MM.1S (cell line): ENCODE measurements at places on chromosomes 16 and 17.

GRCh38 chr16:50291719-50292565 lies 25.6 kb downstream of the ADCY7 start:
- DNase-seq, result no peak

DNA sequence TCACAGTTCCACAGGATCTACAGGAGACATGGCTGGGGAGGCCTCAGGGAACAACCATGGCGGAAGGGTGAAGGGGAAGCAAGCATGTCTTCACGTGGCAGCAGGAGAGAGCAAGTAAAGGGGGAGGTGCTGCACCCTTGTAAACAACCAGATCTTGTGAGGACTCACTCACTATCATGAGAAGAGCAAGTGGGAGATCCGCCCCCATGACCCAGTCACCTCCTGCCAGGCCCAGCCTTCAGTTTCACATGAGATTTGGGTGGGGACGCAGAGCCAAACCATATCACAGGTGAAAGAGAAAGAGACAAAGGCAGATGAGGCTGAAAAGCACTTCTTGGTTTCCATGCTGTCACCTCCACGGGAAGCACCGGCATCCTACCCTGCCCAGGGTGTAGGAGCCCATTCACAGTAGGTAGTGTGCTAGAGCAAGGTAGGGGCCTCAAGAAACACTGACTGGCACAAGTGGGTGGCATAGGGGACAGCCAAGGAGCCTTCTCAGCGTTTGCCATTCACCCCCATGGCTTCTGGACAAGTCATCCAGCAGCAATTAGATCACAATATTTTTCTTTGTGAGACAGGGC lies 6.6 kb downstream of the NARF start:
- DNase-seq, result peak; percentile 92

GRCh38 chr17:65065906-65066305 lies 9.4 kb upstream of the GNA13 start:
- DNase-seq, result no peak

- DNase-seq, result no peak
Measured at GRCh38 chr16:19700319-19700781, 17.7 kb downstream of the KNOP1 start.

GRCh38 chr16:50671644-50672260 lies 9.4 kb downstream of the SNX20 start:
- DNase-seq, result peak; percentile 69

- no peak for DNase-seq
Measured at GRCh38 chr17:5050278-5050677, 15.1 kb upstream of the SLC52A1 start.

DNA sequence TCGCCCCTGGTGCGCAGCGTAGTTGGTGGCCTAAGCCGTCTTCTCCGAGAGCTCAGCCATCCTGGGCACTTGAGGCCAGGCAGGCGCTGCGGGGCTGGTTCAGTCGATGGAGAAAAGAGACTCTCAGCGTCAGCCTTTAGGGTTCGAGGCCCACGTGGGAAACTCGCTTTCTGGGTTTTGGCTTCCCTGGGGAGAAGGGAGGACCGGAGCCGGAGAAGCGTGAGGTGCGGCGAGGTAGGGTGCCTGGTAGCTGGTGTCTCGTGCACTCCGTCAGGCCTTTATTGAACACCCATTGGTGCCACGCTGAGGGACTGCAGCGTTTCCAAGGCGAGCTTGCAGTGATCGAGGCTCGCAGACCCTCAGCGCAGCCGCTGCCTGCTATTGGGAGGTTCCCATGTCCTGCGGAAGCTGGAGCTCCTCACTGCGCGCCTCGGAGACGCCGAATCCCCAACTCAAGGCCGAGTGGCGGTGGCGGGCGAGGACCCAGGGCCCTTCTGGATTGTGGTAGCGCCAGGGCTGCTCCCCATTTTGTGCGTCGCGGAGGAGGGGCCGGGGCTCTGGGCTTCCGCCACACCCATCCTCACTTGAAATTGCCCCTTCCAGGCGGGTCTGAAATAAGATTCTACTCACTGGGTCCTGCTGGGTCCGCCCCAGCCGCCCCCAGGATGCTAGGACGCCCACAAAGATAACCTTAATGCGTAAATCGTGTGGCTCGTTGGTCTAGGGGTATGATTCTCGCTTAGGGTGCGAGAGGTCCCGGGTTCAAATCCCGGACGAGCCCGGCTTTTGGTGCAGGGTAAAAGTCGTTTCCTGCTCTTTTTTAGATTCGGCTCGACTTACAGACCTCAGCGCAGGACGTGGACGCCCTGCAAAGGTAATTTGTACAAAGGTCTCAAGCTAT lies 1.2 kb downstream of the OR1F1 start:
- no peak for DNase-seq

DNA sequence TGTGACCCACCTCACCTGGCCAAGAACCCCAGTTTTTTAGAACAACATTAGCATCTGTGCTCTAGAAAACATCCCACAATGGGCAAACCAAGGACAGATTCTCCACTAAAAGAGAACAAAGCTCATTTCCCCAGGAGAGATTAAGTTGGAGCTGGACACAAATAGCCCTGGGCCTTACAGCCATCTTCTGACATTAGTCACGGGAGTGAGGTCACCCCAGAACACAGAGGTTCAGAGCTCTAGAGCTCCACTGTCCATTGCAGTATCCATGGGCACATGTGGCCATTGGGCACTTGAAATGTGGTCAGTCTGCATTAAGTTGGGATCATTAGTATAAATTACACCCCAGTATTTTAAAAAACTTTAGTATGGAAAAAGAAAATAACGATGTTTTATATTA lies 47.6 kb upstream of the RBBP6 start:
- no peak for DNase-seq

- no peak for DNase-seq
Measured at GRCh38 chr17:11486101-11486867, 112.0 kb upstream of the DNAH9 start.

GRCh38 chr17:67232441-67232840 lies 12.6 kb downstream of the HELZ start:
- no peak for DNase-seq

- no peak for DNase-seq
Measured at GRCh38 chr16:728890-729744, 2.2 kb downstream of the HAGHL start.

- DNase-seq, result peak; percentile 51
Measured at GRCh38 chr17:4800462-4801196, 1.5 kb downstream of the C17orf114 start.

DNA sequence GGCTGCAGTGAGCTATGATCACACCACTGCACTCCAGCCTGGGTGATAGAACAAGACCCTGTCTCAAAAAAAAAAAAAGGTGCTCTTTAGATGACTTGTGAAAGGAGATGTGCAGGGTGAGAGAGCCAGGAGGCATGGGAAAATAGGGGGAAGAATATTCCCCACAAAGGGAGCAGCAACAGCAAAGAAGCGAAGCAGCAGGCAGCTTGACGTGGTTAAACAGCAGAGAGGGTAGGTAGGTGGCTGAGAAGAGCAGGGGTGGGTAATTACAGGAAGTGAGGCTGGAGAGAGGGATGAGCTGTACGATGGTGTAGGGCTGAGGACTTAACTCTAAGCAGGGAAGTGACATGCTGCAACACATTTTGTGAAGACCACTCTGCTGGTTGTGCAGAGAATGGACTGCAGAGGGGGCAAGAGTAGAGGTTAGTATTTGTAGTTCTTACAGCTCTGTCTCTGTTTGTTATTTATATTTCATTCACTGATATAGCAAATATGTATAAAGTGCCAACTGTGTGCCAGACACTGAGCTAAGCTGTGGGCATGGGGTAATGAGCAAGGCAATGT lies 1.6 kb downstream of the HEATR3 start:
- peak; percentile 53 for DNase-seq

DNA sequence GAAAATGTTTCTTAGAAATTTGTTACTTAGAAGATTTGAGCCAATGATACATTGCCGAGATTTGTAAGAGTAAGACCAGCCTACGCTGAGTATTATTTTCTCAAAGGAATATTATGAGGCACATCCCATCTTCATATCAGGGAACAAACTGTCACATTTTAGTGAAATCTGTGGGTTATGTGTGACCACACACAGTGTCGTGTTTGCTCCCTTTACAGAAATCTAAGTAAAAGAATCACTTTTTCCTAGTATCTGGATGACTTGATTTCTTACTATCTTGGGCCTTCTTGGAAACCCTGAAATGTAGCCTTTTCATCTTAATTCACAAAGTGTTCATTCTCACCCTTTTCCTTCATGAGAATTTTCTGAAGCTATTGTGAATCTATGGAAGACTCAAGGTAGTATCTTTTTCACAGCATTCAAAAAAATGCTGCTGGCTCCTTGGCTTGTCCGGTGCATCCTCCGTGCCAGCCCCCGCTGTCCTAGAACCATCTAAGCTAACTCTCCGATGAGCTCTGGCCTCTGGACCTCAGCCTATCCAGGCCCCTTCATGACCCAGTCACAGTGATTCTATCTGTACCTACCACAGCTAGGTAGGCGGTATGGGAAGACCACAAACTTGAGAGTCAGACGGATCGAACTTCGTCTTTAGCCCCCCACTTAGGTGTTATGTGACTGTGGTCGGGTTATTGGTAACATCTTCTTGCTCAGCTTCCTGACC lies 524.3 kb downstream of the MAF start:
- no peak for DNase-seq

DNA sequence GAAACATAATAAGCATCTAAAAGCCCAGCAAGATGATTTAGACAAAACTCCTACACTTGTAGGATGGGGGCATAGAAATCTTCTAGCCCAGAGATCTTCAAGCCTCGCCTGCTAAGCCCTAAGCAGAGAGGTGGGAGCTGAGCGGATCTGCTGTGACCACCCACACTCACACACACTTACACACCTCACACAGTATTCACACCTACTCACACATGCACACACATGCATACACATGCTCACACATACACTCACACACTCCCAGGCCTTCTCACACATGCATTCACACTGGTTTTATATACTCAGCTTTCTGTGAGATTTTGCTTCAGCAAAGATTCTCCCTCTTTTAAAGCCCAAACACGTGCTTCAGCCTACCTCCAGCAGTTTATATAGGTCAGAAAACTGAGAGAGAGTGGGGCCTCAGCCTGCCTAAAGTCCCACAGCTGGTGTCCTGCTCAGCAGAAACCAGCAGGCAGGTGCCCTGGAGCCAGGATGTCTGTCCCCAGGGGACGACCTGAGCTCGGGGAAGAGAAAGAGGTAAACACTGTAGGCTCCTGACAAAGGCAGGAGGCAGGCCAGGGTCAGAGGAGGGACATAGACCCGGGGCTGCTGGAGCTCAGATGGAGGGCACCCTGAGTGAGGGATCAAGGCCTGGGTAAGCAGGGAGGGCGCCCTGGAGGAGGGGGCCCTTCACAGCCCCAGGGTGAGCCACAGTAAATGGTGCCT lies 12.0 kb upstream of the KRT19 start:
- DNase-seq, result peak; percentile 17

DNA sequence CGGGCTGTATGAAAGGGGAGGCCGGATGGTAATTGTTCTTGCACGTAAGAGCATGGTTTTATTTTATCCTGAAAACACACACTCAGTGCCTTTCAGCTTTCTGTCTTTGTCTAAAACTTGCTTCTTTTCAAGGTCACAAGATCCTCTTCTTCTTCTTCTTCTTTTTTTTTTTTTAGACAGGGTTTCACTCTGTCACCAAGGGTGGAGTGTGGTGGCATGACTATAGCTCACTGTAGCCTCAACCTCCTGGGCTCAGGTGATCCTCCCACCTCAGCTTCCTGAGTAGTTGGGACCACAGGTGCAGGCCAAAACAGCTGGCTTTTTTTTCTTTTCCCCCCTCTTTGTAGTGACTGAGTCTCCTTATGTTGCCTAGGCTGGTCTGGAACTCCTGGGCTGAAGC lies 15.9 kb upstream of the ZNF629 start:
- peak; percentile 66 for DNase-seq

DNA sequence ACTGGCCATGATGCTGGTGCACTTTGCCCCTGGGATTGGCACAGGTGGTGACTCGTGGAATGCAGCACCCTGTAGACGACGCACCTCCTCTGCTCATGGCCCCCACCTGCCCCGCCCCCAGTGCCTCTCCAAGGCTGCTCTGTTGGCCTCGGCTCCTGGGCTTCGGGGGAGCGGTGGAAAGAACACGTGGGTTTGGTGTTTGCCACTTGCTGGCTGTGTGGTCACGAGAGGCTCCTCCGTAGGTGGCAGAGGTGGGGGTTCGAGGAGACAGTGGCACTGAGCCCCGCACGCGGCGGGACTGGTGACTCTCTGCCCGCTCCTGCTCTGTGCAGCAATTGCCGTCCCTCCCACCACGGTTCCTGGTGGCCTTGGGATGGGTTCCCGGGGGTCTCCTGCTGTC lies 82.8 kb upstream of the ZNF750 start:
- no peak for DNase-seq

- DNase-seq, result no peak
Measured at GRCh38 chr17:40612599-40613244, 34.9 kb downstream of the SMARCE1 start.

- DNase-seq, result no peak
Measured at GRCh38 chr16:64626776-64627175, 495.1 kb downstream of the CDH11 start.

GRCh38 chr16:51508490-51509212 lies 357.6 kb upstream of the SALL1 start:
- DNase-seq, result no peak

- no peak for DNase-seq
Measured at GRCh38 chr17:28618464-28618863, 4.5 kb upstream of the RSKR start.

DNA sequence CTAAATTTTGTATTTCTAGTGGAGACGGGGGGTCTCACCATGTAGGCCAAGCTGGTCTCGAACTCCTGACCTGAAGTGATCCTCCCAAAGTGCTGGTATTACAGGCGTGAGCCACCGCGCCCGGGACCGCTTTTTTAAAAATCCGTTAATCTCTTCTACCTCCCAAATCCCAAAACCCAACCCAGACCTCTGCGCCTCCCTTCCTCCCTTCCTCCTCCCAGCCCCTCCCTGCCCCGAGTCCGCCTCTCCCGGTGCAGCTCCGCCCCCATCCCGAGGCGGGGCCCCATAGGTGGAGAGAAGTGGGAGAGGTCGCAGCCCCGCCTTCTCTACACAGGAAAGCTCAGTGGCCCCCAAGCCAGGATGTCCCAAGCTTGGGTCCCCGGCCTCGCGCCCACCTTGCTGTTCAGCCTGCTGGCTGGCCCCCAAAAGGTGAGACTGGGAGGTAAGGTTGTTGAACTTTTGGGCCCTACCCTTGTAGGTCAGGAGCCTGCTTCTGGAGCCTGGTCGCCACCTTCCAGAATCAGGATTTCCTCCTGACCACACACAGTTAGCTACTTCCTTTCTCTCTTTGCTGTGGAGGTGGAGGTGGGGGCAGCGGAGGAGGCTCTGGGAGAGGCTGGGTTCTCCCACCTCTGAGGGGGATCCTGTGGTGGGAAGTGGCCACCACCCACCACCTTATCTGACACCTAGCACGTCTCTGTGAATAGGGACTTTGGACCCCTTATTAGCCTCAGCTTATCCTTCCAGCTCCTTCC lies at the start of gene TMEM92:
TMEM92 (plus strand) TSS at position 325 of the 755 bp plus-strand sequence; CDS start at position 361, 36 bp downstream.
- DNase-seq, result no peak

- no peak for DNase-seq
Measured at GRCh38 chr16:83128041-83128440, 501.3 kb downstream of the CDH13 start.

- DNase-seq, result no peak
Measured at GRCh38 chr17:33436321-33436720, 143.2 kb upstream of the ASIC2 start.
